ENCODE measurements at places on chromosomes 5 and 9. TPM values are rescaled to one million over a fixed set of nuclear protein-coding genes. Genes with fewer than 3 reads are reported as not detected.

Gene CNTFR
- not detected for total RNA-seq

Gene FUT7
- 0.16 TPM for total RNA-seq

Gene ENHO
- total RNA-seq = not detected

Gene WWC1
- total RNA-seq = 5.3 TPM

Gene HARS1
- 77.1 TPM for total RNA-seq

Gene ABL1
- total RNA-seq = 49.5 TPM

Gene VAV2
- total RNA-seq = 43.9 TPM

Gene NHP2
- total RNA-seq = 233 TPM

Gene LHX3
- total RNA-seq = not detected

Gene MYMK
- total RNA-seq = not detected

DNA sequence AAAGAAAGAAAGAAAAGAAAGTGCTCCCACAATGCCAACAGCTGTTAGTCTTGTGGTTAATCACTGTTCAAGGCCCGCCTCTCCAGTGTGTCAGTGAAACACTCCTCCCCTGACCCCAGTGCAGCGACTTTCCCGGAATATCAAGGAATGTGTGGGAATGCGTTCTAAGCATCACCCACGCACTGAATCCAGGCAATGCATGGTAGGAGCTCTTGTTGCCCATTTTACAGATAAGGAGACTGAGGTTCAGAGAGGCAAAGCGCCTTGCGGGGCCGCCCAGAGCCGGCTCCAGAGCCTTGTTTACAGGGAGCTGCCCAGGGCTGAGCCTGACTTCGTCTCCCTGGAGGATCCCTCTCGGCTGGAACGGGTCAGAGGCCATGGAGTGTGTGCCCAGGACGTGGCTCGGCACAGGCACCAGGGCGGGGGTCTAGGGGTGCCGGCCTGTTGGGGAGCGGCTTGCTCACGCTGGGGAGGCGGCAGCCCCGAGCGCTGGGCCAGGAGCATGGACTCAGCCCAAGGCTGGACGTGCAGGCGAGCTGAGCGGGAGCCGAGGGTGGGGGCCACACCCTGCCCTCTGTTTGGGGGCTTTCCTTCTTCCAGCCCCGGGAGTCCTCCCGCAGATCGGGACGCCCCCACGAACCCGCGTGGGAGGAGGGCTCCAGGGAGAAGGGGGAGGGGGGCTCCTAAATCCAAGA is 823 bp downstream of the ST6GALNAC6 start:
- H3K27me3 ChIP-seq = no peaks in the 10 kb centered on the region
- peaks cover 7% of the 10 kb centered on the region for H3K36me3 ChIP-seq
- peaks cover 42% of the 10 kb centered on the region for H3K4me1 ChIP-seq
- peak overlapping the region; percentile 65 for H3K27ac ChIP-seq
- no peak for DNase-seq

- no peak overlapping the region for H3K4me3 ChIP-seq
- peaks cover 2% of the 10 kb centered on the region for H3K27me3 ChIP-seq
These were observed 23.3 kb downstream of the MCTP1 start for GRCh38 chr5:95261437-95262175.

GRCh38 chr5:149358294-149358651 is 427 bp downstream of the PCYOX1L start:
- no peaks in the 10 kb centered on the region for H3K36me3 ChIP-seq
- peak overlapping the region; percentile 84 for H3K4me3 ChIP-seq
- no peaks in the 10 kb centered on the region for H3K27me3 ChIP-seq
- peaks cover 13% of the 10 kb centered on the region for H3K4me1 ChIP-seq
- no peak for DNase-seq
- H3K27ac ChIP-seq = peak overlapping the region; percentile 48

GRCh38 chr9:132061526-132061925 is 18.1 kb downstream of the MED27 start:
- H3K36me3 ChIP-seq = peaks cover 3% of the 10 kb centered on the region
- no peak for DNase-seq
- no peaks in the 10 kb centered on the region for H3K27me3 ChIP-seq

DNA sequence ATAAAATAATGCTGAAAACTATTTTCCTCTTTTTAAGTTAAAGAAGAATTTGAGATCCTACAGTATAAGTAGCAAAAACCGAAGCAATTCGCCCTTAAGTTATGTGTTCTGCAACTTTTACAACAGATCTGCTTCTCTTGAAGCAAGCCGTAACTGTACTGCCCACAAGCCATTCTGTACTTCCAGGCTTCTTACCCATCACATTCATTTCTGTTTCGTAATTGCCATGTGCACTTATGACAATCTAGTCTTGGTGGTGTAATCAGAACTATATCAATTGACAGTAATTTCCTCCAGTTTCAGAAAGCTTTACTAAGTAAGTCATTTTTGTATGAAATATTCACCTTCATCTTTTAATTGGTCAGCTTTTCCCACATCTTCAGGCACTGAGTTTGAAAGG is 13.8 kb downstream of the SGTB start:
- H3K27ac ChIP-seq = no peak overlapping the region
- H3K4me1 ChIP-seq = no peaks in the 10 kb centered on the region
- no peaks in the 10 kb centered on the region for H3K36me3 ChIP-seq
- H3K4me3 ChIP-seq = no peak overlapping the region
- H3K27me3 ChIP-seq = no peaks in the 10 kb centered on the region
- DNase-seq = no peak

- peak overlapping the region; percentile 16 for H3K4me3 ChIP-seq
- no peaks in the 10 kb centered on the region for H3K27me3 ChIP-seq
- H3K27ac ChIP-seq = peak overlapping the region; percentile 67
- peaks cover 18% of the 10 kb centered on the region for H3K4me1 ChIP-seq
These were observed 6.1 kb downstream of the CYSTM1 start for GRCh38 chr5:140181002-140181483.

GRCh38 chr5:146675636-146676035 is 159.6 kb upstream of the GPR151 start:
- no peak overlapping the region for H3K27ac ChIP-seq
- no peaks in the 10 kb centered on the region for H3K4me1 ChIP-seq
- no peak overlapping the region for H3K4me3 ChIP-seq
- no peak for DNase-seq

- no peak for DNase-seq
- no peak overlapping the region for H3K4me3 ChIP-seq
- H3K27me3 ChIP-seq = peaks cover 3% of the 10 kb centered on the region
- H3K4me1 ChIP-seq = no peaks in the 10 kb centered on the region
- no peaks in the 10 kb centered on the region for H3K36me3 ChIP-seq
These were observed 22.3 kb downstream of the PDE8B start for GRCh38 chr5:77232574-77233358.

- H3K4me1 ChIP-seq = no peaks in the 10 kb centered on the region
- H3K36me3 ChIP-seq = no peaks in the 10 kb centered on the region
- H3K4me3 ChIP-seq = no peak overlapping the region
These were observed 995.8 kb upstream of the WWC1 start for GRCh38 chr5:167295681-167296005.

DNA sequence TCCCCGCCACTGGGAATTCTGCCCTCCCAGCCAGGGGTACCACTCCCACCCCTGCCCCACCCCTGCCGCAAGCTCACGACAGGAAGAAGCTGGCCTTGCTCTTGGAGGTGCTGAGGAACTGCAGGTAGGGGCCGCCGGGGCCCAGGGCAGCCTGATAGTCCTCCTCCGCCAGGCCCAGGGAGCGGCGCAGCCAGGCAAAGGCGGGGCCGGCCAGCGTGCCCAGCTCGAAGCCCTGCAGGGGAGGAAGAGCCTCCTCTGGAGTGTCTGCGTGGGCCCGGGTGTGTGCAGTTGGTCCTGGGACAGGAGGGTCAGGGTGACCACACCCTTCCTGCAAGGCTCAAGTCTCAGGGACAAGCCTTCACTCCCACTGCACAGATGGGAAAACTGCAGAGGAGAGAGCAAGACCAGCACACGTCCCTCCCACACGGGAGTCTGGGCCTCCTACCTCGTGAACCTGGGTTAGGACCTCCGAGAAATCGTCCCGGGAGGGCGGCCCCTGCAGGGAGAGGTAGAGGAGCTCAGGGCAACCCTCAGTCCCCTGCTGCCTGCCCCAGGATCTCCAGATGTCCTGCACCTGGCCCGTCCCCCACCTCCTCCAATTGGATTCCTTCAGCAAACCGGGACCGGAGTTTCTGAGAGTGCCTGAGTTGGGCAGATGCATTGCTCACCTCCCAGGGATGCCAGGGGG is 2.4 kb downstream of the PIP5KL1 start:
- no peak overlapping the region for H3K27ac ChIP-seq
- DNase-seq = no peak
- H3K36me3 ChIP-seq = no peaks in the 10 kb centered on the region
- peaks cover 21% of the 10 kb centered on the region for H3K4me1 ChIP-seq

GRCh38 chr9:137423514-137424291 is 510 bp downstream of the NOXA1 start:
- peak overlapping the region; percentile 10 for H3K27ac ChIP-seq
- H3K4me3 ChIP-seq = peak overlapping the region; percentile 65
- H3K27me3 ChIP-seq = no peaks in the 10 kb centered on the region
- H3K4me1 ChIP-seq = no peaks in the 10 kb centered on the region

DNA sequence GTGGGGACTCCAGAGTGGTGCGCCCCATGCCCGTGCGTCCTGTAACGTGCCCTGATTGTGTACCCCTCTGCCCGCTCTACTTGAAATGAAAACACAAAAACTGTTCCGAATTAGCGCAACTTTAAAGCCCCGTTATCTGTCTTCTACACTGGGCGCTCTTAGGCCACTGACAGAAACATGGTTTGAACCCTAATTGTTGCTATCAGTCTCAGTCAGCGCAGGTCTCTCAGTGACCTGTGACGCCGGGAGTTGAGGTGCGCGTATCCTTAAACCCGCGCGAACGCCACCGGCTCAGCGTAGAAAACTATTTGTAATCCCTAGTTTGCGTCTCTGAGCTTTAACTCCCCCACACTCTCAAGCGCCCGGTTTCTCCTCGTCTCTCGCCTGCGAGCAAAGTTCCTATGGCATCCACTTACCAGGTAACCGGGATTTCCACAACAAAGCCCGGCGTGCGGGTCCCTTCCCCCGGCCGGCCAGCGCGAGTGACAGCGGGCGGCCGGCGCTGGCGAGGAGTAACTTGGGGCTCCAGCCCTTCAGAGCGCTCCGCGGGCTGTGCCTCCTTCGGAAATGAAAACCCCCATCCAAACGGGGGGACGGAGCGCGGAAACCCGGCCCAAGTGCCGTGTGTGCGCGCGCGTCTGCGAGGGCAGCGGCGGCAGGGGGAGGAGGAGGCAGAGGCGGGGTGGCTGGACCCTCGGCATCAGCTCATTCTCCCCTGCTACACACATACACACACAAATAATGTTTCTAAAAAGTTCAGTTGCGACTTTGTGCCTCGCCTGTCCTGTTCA is 668 bp downstream of the GLIS3 start:
- DNase-seq = no peak
- peaks cover 8% of the 10 kb centered on the region for H3K4me1 ChIP-seq
- peak overlapping the region; percentile 71 for H3K4me3 ChIP-seq
- peaks cover 16% of the 10 kb centered on the region for H3K27me3 ChIP-seq

DNA sequence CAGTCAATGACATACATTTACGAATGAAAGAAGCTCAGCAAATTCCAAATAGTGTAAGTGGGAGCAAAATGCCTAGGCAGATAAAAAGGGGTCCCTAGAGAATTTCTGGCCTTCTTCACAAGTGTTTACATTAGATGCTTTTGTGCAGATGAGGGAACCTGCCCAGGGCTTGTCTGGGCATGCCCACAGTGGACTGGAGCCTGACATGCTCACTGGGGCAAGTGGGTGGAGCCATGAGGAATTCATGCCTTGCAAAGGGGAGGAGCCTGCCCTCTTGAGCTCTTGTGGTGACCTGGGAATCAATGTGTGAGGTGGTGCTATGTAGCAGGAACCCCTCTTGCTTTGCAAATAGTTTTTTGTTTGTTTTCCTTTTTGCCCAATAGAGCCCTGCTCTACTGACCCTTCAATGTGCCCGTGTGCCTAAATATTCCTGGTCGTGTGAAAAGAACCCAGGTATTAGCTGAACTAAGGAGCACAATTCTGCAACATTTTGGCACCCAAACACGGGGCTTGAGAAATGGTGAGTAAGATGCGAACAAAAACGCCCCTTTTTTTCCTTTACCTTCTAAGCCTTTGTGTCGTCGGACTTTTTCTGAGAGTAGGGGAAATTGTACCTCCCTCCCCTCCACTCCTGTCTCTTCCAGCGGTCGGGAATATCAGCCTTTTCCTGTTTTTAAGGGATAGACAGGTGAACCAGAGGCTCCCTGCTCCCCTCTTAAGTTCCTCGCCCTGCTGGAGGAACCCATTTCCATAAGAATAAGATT is 433.8 kb upstream of the CDH9 start:
- no peaks in the 10 kb centered on the region for H3K36me3 ChIP-seq
- H3K4me3 ChIP-seq = peak overlapping the region; percentile 64
- H3K27me3 ChIP-seq = no peaks in the 10 kb centered on the region
- peak overlapping the region; percentile 45 for H3K27ac ChIP-seq
- H3K4me1 ChIP-seq = no peaks in the 10 kb centered on the region

- no peak overlapping the region for H3K4me3 ChIP-seq
- no peaks in the 10 kb centered on the region for H3K36me3 ChIP-seq
- DNase-seq = no peak
- H3K27me3 ChIP-seq = no peaks in the 10 kb centered on the region
These were observed 363.6 kb downstream of the ANXA1 start for GRCh38 chr9:73515216-73515615.

DNA sequence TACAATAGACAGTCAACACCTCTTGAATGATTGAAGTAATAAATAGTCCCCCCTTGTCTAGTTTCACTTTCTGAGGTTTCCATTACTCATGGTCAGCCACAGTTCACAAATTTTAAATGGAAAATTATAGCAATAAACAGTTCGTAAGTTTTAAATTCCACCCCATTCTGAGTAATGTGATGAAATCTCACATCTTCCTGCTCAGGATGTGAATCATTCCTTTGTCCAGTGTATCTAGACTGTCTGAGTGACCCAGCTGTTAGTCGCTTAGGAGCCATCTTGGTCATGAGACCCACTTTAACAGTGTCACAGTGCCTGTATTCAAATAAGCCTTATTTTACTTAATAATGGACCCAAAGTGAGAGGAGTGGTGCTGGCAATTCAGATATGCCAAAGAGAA is 311.6 kb upstream of the PRR16 start:
- DNase-seq = no peak
- H3K27ac ChIP-seq = no peak overlapping the region
- H3K27me3 ChIP-seq = no peaks in the 10 kb centered on the region
- H3K4me1 ChIP-seq = no peaks in the 10 kb centered on the region
- no peak overlapping the region for H3K4me3 ChIP-seq

GRCh38 chr5:144131261-144131660 is 39.2 kb downstream of the YIPF5 start:
- no peaks in the 10 kb centered on the region for H3K27me3 ChIP-seq
- no peaks in the 10 kb centered on the region for H3K36me3 ChIP-seq
- no peaks in the 10 kb centered on the region for H3K4me1 ChIP-seq
- no peak for DNase-seq
- H3K27ac ChIP-seq = no peak overlapping the region

DNA sequence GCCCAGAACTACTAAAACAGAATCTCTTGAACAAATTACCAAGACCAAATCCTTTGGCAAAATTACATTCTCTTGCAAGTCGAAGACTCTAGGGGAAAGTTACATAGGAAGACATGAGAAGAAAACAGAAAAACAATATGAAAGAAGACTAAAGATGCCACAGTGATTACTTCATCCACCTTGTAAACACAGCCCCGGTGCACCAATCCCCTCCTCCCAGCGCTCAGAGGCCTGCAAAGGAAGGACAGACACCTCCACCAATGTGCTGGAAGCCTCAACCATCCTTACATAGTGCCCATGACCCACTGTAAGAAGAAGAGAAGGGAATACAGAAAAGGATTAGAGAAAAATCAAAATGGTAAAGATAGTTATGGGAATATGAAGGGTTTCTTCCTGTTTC is 218.5 kb downstream of the SPOCK1 start:
- no peak for DNase-seq
- H3K4me3 ChIP-seq = no peak overlapping the region
- H3K36me3 ChIP-seq = no peaks in the 10 kb centered on the region
- no peak overlapping the region for H3K27ac ChIP-seq

- H3K27ac ChIP-seq = no peak overlapping the region
- no peaks in the 10 kb centered on the region for H3K36me3 ChIP-seq
- H3K4me3 ChIP-seq = no peak overlapping the region
- no peaks in the 10 kb centered on the region for H3K4me1 ChIP-seq
- peaks cover 3% of the 10 kb centered on the region for H3K27me3 ChIP-seq
- no peak for DNase-seq
These were observed 271.1 kb upstream of the MVB12B start for GRCh38 chr9:126055381-126055985.
